Right cardiac atrium (tissue), 5 donors: ENCODE measurements at places on chromosomes 2 and 18. TPM values are rescaled to one million over a fixed set of nuclear protein-coding genes. Genes with fewer than 3 reads are reported as not detected.
A peak's percentile ranks its signal among the peaks of the same experiment; 100 is the strongest.

- no peak for DNase-seq
Observed at GRCh38 chr2:7915302-7916091, 766.4 kb upstream of the ID2 start.

KCNG2 gene
- 0.37 TPM for total RNA-seq

HYCC2 gene
- 17.2 TPM for total RNA-seq

SSB gene
- total RNA-seq: 58.4 TPM

SATB2 gene
- total RNA-seq: 2.2 TPM

GRCh38 chr2:224831530-224831929, 115.4 kb upstream of the CCDC195 start:
- DNase-seq: no peak

UGT1A10 gene
- not detected for total RNA-seq

DNA sequence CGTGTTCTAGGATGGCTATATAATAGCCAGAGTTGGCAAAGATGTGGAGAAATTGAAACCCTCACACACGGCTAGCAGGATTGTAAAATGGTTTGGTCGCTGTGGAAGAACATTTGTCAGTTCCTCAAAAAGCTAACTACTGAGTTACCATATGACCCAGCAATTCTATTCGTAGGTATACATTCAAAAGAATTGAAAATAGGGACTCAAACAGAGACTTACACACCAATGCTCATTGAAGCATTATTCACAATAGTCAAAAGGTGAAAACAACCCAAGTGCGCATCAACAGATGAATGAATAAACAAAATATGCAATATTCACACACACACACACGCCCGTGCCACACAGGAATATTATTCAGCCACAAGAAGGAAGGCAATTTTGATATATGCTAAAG, 98.7 kb downstream of the PLA2R1 start:
- DNase-seq: no peak

MXD1 gene
- 7.9 TPM for total RNA-seq

DNA sequence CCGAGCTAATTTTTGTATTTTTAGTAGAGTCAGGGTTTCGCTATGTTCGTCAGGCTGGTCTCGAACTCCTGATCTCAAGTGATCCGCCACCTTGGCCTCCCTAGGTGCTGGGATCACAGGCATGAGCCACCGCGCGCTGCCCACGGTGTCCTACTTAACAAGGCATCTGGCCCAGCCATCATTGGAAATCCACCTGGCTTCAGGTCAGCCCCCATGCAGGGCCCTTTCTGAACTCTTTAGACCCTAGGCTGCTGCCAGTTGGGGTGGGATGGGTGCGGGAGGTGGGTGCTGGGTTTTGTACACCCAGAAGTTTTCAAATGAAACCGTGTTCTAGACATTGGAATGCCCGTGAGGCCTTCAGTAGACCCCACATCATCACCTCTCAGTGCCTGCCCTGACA, 26.6 kb upstream of the NT5DC4 start:
- DNase-seq: no peak

GRCh38 chr2:11506611-11506969, 27.3 kb upstream of the GREB1 start:
- no peak for DNase-seq

DNA sequence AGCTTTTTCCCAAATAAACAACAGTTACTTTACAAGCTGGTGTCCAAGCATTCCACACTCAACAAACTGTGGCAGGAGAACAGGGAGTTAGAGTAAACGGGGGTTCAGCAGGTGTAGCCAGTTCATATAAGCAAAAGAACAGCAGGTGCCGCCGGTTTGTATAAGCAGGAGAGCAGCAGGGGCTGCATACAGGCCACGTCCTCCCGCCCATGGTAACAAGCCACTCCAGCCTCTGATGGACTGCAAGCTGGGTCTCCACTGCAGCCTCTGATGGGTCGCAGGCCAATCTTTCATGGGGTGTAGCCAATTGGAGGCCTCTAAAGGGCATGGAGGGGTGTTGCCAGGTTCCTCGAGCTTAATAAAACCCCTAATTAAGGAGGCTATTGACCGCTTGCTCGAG, 189.3 kb downstream of the ANKRD30B start:
- DNase-seq: no peak

GRCh38 chr2:204341887-204342276, 203.4 kb upstream of the PARD3B start:
- DNase-seq: no peak

DNA sequence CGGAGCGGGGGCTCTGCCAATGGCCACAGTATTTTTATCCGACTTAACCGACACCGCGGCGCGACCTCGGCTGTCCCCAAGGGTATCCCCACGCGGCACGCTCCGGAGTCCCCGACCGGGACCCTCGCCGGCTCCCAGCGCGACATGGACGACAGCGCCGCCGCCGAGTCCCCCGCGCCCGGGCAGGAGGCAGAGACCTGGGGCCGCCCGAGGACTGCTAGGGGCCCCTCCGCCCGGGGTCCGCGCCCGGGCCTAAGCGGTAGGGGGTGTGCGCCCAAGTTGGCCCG, 468 bp downstream of the UXS1 start:
- DNase-seq: no peak

- no peak for DNase-seq
Observed at GRCh38 chr2:43593254-43593653, 2.6 kb downstream of the THADA start.

DNA sequence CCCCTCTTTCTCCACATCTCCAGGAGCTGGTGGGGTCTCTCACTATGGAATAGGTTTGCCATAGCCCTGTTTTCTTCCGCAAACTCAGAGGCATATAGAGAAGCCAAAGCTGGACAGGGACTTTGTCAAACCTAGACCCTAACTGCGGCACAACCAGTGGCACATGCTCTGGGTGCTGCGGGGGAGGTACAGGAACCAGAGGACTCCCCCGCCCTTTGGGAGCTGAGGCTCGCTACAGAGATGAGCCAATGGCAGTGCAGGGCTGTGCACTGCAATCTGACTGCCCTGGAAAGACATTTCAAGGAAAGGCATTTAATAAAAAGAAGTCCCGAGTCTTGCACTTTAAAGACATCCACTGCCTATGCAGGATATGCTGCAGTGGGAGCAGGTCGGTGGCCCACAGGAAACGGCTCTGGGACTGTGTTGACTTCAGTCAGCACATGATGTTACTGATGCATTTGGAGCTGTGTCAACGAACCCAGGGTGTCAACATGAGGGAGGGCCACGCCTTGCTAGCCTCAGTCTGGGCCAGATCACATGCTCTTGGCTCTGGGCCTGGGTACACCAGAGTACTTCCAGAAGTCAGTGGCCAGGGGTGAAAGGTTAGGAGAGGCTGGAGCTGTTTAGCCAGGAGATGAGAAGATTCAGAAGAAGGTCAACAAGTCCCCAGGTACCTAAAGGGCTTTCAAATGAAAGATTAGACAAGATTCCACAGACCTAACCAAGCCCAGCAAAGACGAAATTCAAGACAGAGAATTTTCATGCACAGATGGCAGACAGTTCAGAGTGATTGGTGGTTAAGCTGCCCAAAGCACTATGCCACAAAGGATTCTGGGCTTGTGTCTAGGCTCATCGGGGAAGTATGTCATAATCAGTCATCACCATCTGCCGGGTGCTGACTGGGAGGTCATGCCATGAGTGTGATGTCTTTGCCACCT, 8.2 kb downstream of the SLC35F6 start:
- peak; percentile 98 for DNase-seq

DNA sequence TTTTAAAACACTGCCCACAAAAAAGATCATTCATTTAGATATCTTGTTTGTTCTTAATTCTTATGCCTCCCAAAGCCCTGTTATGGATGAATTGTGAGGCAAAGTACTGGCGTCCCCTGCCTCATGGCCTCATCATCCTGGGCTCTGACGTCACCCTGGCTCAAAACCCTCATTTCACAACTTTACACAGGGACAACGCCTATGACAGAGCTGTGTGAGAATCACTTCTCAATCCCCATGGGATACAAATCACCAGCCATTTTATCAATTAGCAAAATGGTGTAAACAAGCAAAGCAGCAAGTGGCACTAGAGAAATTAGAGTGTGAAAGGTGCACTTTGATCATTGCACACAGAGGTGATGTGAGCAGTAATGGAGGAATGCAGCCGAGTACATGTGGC, 16.6 kb downstream of the FHOD3 start:
- peak; percentile 64 for DNase-seq

GRCh38 chr2:5976531-5977065, 284.4 kb downstream of the SOX11 start:
- no peak for DNase-seq

GYPC gene
- 89.6 TPM for total RNA-seq

DNA sequence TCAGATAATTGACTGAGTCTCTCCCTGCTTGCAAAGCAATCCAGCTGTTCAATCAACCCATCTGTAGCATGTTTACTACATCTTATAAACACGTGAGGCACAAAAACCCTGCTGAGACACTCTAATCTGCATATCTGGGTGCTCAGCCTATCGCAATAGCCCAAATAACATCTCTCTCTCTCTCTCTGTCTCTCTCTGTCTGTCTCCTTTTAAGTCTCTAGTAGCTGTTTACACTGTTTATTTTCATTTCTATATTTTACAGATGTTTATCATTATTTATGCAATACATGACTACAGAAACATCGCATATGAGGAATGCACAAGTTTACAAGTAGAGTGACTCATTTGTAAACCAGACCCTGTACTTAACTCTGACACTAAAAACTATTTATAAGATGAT, 422.1 kb upstream of the DSEL start:
- no peak for DNase-seq

GRCh38 chr2:111226876-111227700, 106.4 kb downstream of the BCL2L11 start:
- DNase-seq: no peak

SLC8A1 gene
- total RNA-seq: 907 TPM

MTHFD2 gene
- total RNA-seq: 18.0 TPM

DNA sequence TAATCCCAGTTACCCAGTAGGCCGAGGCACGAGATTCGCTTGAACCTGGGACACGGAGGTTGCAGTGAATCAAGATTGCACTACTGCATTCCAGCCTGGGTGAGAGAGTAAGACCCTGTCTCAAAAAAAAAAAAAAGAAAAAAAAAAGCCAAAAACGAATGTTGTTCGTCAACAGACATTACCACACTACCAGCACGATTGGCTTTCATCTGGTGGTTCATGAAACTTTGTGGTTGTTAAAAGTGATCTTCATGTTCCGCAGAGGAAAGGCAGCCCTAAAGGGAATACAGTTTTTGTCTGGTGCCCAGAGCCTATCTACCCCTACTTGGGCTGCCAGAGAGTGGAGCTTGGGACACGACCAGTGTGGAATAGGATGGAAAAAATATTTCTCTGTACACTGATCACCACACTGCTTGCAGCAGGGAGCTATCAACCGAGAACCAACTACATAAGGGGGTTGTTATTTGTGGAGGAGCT, 13.6 kb upstream of the CXCR4 start:
- no peak for DNase-seq

- no peak for DNase-seq
Observed at GRCh38 chr2:39865751-39866150, 86.7 kb upstream of the THUMPD2 start.

DNA sequence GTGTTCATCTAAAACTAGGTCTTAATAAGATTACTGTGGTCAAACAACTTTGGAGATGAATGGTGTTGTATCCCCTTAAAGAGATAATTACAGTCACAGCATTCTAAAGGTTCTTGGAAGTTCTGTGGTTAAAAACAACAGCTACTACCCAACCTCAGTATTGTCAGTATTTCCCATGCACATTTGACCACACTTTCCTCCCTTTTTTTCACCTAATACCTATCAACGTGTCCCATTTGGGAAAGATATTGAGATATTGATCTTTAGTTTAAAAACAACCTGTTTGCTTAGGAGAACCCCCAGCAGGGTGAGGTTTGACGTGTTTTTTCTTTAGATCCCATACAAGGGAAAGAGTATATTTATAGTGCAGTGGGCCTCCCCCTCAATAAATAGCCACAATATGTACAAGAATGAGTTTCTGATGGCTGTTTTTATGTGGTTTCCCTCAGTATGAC, 65.6 kb downstream of the WDR7 start:
- DNase-seq: no peak

- DNase-seq: no peak
Observed at GRCh38 chr2:209570194-209570593, 146.3 kb downstream of the MAP2 start.

ATG9A gene
- total RNA-seq: 76.8 TPM

DNA sequence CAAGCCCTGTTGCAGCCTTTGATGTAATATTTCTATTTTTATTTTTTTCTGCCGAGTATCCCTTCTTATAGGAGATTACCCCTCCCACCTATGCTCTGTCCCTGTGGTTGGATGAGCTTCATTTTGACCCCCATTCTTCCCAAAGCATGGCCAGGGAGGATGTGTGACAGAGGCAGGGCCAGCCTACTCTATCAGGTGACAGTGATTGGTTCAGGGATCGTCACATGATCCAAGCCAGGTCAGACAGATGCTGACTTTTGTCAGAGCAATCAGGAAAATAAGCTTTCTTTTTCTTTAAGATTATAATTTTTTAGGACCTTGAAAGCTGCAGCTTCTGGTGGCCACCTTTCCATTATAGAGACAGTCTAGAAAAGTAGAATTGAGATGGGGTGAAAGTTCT, 314.3 kb downstream of the NUP35 start:
- DNase-seq: no peak

DNA sequence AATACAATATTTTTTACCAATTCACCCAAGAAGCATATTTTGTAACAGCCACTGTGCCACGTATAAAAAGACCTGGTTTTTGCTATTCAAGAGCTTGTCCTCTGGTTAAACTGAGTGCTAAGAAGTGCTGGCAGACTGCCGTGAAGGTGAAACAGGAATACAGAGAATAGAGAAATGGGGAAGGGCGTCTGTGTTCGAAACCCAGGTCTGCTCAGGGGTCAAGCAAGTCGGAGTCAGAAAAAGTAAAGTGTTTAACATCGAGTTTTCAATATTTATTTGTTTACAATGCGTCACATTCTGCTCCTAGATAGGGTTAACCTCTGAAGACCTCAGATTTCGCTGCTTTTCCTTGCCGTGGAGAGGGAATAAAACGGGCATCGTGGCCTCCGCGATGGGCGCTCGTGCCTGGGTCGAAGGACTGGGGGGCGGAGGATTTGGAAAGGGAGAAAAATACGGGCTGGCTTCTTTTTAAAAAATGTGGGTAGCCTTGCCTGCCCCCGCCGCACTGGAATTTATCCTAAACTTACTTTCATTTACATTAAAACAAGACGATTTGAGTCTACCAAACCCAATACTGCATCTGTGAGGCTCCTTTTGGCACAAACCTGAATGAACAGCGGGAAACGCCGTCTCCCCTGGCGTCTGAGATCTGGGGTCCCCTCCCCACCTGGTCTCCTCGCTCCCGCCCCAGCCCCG, 1.1 kb upstream of the SNTG2 start:
- no peak for DNase-seq

- DNase-seq: no peak
Observed at GRCh38 chr2:149038442-149039212, at the start of gene LYPD6B. Gene LYPD6B, plus strand, starts transcription at chr2:149038699. Its CDS starts 92,250 bp downstream, at chr2:149130949.

DNA sequence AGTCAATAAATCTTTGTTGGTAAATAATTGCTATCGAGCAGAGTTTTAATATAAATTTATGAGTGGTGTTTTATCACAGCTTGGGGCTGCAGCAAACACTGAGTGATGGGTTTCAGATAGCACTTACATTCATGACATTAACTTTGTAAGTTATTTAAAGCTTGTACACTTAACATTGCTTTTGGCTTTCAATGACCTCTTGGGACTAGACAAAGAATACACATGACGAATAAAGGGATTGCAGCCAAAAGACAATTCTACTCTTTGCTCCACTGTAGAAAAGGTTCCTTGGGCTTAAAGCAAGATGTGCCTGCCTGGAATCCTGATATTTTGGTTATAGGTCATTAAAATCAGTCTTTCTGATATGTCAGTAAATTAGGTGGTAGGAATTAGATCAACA, 299.5 kb downstream of the GBX2 start:
- DNase-seq: no peak

GRCh38 chr2:168188002-168188401, 59.4 kb downstream of the STK39 start:
- no peak for DNase-seq

RAX gene
- not detected for total RNA-seq

ACTR2 gene
- 112 TPM for total RNA-seq
